ENCODE measurements at places on chromosomes 7 and 10.

DNA sequence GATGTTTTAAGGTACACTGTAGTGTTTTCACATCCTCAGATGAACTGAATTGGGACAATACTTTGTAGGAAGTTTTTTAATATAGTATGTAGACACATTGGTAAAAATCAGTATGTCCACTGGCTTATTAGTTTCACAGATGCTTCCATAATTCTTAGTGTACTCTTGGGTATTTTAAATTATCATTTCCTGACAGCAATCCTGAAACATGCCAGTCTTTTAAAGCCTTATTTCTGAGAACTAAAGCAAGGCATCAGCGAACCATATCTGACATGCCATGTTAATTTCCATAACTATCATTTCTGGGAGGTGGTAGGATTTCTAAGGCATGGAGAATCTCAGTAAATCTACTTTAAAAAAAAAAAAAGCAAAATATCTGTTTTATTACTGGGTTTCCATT lies 266.4 kb downstream of the ADK start:
- no peak for DNase-seq

DNA sequence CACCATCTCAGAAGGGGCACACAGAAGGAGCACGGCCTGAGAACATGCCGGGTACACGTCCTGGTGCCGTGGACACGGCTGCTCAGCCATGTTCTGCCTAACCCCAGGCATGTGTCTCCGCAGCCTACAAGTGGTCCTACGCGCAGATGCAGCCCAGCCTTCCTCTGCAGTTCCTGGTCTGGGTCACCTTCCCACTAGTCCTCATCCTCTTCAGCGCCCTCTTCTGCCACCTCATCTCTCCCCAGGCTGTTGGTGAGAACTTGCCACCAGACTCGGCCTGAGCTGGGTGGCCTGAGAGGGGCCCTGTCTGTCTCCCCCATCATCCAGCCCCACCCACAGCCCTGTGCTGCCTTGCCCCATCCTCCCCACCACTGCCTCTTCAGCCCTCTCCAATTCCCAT lies 5.3 kb downstream of the CLCN1 start:
- DNase-seq, result no peak

DNA sequence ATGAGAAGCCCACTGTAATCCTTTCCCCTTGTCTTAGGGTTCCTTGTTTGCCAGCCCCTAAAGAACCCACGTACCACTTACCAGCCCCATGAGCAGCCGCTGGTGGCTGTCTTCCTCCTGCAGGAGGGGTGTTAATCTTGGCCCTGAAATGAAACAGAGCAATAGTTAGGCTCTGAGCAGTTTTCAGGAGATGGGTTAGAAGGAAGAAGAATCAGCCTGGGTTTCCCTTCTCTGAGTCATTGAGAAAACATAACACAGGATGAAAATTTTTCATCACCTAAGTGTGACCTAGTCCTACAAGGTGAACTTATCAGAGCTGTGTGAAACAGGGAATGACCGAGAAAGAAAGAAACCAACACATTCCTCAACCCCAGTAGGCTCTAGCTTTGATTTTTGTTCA lies 90.0 kb downstream of the GSAP start:
- DNase-seq, result peak; percentile 57

DNA sequence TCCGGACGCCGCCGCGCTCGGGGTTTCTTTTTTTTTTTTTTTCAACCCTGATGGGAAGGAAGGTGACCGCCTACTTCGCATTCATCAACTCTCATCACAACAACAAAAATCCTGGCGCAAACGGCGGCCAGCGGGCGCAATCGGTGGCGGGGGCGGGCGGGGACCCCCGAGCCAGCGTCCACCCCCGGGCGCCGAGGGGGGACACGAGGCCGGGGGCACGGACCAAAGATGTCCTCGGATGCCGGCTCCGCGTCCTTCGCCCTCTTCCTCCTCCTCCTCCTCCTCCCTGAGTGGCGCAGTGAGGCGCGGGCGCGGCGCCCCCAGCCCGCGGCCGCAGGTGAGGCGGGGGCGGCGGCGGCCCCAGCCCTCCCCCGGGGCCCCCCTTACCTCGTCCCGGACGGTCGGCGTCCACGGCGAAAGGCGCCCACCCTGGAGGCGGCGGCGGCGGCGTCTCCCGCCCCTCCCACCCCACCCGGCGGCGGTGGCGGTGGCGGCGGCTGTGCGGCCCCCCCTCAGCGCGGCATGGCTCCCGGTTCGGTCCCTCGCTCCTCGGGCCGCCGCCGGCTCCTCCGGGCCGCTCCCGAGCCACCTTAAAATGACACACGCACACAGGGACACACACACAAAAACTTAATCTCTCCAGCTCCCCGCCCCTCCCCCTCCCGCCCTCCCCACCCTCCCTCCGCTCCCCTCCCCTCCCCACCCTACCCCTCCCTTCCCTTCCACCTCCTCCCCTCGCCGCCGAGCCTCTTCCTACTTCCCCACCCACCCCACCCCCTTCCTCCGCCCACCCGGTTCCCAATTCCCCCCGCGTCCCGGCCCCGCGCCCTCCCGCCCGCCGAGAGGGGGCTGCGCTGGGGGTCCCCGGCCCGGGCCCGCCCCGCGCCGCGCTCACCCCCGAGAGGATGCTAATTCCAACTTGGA lies at the start of gene CTBP2:
Gene CTBP2, minus strand, starts transcription at position 632 of the 924 bp plus-strand sequence.
- DNase-seq, result peak; percentile 48

DNA sequence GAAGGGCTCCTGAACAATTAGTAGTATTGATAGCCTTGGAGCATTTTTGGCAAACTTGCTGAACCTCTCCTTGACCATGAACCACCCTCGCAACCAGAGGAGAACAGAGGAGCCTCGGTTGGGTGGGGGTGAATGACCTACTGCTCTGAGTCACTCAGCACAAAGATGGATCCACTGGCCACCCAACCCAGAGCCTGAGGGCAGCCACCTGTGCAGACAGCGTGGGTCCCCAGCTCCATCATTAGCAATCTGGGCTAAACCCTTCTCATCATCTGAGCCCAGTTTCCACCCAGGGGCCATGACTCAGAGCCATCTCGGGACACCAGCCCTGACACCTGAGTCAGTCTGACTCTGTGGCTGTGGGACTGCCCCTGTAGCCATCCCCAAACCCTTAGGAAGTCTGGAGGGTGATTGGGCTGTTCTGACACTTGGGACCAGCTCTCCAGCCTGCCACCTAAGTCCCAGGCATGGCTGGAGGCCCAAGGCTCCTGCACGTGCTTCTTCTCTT lies 171.8 kb upstream of the GPR26 start:
- peak; percentile 7 for DNase-seq

GRCh38 chr10:8416192-8416701 lies 361.8 kb downstream of the GATA3 start:
- peak; percentile 72 for DNase-seq

DNA sequence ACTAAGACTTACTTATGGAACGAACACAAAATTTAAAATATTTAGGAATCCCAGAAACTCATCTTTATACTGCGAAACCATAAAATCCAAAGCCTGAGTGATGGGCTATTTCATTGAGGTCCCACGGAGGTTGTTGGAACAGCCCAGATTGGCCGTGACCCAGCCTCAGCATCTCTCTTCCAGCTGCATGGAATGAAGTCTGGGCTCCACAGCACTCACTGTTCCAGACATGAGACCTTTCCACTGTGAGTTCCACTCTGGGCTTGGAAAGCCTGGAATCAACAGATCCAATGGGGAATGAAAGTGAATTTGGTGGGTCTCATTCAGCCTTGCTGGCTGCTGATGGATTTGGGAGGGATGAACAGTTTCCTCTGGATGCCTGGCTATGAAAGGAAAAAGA lies 184.9 kb downstream of the EMX2 start:
- no peak for DNase-seq

- DNase-seq, result peak; percentile 40
These were observed 368.4 kb upstream of the ZMIZ1 start for GRCh38 chr10:78700413-78700812.

DNA sequence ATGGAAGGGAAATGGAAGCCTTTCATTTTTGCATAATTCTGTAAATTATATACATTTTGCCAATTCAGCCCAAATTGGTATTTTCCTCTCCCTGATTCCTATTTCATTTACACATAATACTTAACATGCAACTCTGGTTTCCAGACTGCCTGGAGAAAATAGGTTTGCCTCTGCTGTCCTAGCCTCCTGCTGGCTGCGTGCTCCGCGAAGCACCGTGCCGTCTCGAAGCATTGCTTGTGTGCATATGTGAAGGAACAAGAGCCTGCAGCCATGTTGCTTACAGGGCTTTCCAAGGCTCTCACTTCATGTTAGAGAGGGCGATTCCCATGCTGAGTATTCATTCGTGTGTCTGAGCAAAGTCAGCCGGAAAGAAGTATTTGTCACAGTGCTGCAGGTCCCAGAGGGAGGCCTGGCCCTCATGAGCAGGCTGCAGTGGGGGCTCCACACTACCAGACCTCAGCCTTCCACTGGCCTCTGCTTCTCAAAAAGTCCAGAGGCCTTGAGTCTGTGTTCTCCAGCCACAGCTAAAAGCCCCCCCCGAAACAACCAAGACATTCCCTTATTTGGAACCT lies 66.5 kb downstream of the CLRN3 start:
- DNase-seq, result no peak
